Adipocyte (in vitro differentiated cells): ENCODE measurements at places on chromosomes 3 and 15.

DNA sequence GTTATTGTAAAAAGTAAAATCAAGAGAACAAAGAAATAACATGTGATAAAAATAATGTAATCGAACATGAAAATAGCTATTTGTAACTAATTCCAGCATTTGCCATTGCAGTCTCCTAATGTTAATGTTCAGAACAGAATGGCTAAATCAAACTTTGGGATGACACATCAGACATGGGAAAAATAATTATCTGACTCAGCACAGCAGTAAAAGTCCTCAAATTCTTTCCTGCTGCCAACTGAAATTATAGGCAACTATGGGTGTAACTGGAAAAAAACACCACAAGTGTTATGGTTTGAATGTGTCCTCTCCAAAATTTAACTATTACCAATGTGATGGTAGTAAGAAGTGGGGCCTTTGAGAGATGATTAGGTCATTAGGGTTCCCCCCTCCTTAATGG is 446.7 kb downstream of the C3orf38 start:
- DNase-seq = no peak

GRCh38 chr3:117600112-117600511 is 890.5 kb downstream of the TUSC7 start:
- no peak for DNase-seq

- DNase-seq = no peak
Observed at GRCh38 chr15:92937901-92938300, 37.8 kb downstream of the CHD2 start.

- DNase-seq = no peak
Observed at GRCh38 chr3:14410106-14410502, 7.7 kb downstream of the SLC6A6 start.

DNA sequence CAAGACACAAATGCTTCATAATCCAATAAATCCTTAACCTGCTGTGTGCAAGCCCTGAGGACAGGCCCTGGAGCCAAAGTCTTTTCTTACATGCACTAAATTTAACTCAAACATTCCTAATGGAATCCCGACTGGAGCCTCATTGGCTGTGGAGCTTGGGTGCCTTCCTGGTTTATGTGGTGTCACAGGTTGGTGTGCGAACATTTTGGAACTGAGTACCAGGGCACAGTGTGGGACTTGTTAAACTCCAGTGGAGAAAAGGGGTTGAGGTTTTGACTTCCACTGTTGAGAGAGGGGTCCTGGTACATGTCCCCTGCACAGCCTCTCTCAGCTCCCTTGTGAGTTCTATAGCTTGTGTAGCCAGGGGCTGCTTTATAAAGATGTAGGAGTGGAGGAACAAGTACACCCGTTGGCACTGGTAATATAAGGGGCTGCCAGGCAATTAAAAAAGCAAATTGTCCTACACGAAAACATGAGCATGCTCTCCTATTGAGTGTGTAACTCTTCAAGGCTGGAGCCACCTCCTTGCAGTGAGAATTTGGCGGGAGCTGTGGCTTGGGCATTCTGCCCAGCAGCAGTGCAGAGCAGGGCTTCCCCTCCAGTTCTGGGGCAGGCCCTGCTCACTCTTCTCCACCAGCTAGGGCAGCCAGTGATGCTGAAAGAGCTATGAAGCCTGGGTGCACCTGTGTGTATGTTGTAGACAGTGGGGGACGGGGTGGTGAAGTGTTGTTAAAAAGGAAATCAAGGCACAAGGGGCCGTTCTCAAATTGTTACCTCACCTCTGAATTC is 218.1 kb downstream of the CLSTN2 start:
- no peak for DNase-seq

GRCh38 chr3:101333883-101334282 is 13.5 kb upstream of the IMPG2 start:
- DNase-seq = no peak

DNA sequence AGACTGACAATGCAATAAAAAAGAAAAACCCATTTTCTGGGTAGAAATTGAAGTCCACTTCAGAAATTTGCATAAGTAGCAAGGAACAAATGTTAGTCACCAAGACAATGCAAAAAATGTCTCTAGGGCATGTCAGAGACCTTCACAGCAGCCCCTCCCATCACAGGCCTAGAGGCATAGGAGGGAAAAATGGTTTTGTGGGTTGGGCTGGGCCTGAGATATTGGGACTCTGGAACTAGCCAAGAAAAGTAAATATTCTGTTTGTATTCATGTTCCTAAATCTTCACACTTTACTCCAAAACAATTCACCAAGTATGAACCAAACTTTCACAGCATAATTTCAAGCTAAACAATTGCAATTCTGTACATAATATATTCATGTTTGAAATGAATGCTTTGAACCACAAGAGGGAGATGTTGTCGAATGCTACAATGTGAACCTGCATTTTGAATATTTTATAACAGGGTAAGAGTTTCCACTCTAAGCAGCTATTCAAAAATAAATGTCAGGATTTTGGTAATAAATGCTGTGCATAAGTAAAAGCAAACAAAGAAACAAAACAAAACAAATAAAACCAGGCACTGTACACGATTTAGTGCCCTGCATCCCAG is 429.2 kb downstream of the OTOL1 start:
- DNase-seq = peak; percentile 21

DNA sequence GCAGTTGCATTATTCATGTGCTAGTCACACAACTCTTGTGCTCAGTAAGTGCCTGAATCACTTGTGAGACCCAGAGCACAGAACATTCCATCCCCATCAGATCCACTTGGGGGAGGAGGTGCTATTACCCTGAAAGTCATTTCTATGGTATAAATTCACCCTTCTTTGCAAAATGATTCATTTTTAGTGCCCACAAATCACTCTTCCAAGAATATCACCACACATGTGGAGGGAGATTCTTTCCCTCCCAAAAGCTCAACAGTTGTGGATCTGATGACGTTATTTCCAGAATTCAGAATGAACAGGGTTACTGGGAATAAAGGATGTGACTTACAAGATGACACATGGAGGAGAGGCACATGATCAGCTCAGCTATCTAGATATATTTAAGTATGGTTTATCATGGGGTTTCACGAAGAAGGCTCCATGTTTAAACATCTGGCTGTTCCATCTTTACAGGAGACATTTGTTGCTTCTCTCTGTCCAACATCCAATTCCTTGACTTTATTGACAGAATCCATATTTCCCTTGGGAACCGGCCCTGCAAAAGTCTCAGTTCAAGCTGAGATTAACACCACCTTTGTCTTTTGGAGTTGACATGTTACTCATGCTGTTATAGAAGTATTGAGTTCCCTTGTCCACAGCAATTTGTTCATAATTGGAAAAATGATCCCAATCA is 214.2 kb upstream of the PROK2 start:
- peak; percentile 58 for DNase-seq

DNA sequence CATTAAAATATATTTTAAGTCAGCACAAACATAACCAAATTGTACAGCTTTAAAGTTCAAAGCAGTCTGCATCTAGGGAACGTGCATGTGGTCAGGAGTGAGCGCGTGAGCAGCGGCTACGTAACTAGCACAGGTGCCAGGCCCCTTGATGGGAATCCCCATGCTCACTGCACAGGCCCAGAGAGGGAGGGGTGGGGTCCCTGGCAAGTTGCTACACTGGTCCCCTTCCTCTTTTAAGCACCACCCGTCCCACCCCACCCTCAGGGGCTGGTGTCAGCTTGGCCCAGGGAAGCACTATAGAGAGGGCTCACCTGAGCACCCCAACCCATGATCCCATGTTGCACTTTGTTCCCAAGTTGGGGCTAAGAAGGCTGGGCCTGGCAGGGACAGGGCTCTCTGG is 835 bp upstream of the GMPPB start:
- no peak for DNase-seq

GRCh38 chr3:45803252-45803935 is 7.1 kb upstream of the SLC6A20 start:
- DNase-seq = no peak

DNA sequence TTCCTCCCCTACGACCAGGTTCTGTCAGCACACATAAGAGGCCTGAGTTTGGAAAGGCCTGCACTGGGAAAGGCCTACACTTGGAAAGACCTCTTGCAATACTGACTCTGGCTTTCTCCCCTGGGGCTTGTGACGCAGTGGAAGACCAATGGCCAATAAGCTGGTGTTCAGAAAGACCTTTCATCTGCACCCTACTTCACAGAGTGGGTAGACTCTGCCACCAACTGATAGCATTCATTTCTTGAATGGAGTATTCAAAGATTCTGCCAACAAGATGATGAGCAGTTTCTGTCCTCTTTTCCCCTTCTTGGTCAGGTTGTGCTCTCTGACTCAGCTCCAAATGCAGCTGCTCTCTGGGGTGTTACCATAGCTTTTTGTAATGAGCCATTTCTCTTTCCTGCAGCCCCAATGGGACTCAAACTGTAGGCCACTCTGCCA is 48.8 kb downstream of the TIPARP start:
- DNase-seq = no peak

DNA sequence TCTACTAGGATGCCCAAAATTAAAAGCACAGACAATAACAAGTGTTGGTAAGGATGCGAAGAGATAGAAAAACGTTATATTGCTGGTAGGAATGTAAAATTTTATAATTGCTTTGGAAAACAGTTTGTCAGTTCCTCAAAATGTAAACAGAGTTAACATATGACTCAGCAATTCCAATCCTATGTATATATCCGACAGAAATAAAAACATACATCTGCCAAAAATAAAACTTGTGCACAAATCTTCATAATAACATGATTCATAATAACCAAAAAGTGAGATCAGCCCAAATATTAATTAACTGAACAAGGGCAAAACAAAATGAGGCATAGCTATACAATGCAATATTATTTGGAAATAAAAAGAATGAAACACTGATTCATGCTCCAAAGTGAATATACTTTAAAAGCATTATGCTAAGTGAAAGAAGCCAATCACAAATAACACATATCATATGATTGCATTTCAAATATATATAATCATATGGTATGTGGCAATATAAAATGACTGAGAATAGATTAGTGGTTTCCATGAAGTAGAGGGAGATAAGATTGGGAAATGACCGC is 609.3 kb downstream of the IGSF11 start:
- no peak for DNase-seq

DNA sequence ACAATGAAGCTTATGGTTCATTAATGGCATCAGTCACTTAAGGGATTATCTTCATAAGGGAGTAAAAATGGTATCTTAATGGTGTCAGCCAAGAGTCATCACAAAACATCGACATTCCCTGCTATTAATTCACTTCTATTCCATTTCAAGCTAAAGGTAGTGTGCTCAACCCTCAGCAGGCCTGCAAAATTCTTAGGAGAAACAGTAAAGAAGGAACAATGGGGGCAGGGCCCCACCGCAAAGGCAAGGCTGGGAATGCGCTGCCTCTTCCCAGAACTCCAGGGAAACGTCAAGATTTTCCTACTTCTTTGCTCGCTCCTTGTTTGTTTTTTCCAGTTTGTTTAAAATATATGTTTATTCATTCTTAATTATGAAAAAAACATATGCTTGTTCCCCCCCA is 187.3 kb upstream of the TSC22D2 start:
- DNase-seq = no peak

DNA sequence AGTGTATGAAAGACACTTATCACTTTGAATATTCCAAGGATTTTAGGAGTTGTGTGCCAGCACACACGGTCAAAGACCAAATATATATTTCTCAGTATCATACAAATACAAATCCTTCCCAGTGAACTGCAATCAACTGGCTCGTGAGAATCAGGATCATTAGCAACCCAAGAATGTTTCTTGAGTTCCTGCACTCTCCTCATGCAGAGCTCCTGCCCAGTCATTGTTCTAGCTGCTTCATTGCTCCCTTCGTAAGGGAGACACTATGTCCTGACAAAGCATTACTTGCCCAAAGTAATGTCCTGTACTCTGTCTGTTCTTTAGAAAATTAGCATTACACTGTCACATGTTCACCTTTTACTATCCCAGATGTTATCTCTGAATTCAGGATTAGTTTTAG is 92.0 kb upstream of the SLC4A7 start:
- DNase-seq = no peak

DNA sequence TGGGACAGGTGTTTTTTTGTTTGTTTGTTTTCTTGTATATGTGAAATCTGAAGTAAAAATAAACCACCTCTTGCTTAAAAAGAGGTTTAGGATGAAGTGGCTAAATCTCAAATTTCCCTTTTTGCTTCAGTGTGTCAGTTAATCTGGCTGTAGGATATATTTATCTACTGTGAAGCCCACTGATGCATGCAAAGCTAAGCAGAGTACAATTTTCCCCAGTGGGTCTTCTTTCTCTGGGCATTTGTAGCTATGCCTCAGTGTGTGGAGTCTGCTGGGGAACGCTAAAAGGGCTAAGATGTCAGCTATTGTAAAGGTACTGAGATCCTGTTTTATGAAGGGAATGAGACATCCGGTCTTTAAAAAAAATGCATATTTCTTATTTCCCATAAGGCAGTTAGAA is 190.6 kb downstream of the TCF12 start:
- DNase-seq = no peak

GRCh38 chr3:115351193-115351592 is 204.1 kb upstream of the ZBTB20 start:
- no peak for DNase-seq

DNA sequence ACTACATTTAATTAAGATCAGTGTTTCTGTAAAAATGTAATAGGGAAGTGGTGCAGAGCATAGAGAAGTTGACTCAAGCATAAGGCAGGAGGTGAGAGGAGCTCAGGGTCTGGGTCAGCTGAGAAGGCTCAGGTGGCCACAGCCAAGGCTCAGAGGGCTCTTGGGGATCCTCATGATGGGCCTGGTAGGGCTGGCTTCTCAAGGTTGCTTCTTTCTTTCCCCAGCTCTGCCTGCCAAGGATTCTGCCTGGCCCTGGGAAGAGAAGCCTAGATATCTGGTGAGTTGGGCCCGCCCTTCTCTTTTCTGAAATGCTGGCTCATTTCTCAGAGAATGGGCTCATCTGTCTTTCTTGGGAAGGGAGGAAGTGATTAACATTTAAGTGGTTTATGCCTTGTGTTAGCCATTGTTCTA is 6.5 kb downstream of the ZNF589 start:
- no peak for DNase-seq

GRCh38 chr15:65540314-65540713 is 10.1 kb downstream of the HACD3 start:
- no peak for DNase-seq

GRCh38 chr15:48541341-48542278 is 103.9 kb downstream of the FBN1 start:
- DNase-seq = peak; percentile 90
